ENCODE measurements at places on chromosomes 1 and 21.

DNA sequence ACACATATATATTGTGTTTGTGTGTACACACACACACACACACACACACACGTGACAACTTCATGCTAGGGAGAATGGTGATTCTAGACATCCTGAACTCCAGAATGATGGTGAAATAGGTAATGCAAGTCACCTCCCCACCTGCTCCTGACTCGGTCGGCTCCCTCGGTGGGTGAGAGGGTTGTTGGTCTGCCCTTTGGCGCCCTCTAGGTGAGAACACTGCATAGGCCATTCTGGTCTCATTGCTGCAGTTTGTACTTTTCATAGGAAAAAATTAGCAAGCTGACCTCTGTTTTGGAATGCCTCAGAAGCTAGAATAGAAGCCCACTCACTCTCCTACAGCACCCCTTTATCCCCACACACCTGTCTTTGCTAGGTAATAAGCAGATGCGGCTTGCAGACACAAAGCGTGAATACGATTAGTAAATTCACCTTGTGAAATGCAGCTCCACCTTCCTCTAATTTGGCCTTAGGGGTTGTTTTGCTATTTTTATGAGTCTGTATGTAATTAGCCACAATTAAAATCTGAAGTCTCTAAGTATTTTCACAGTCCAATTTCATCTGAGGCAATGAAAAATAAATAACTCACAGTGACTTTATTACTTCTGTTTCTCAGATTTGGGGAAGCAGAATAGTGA is 130.0 kb upstream of the KCNJ15 start:
- no peak overlapping the region for H3K27ac ChIP-seq
- H3K4me1 ChIP-seq = no peaks in the 10 kb centered on the region
- no peak overlapping the region for H3K4me3 ChIP-seq
- peak; percentile 48 for DNase-seq
- H3K27me3 ChIP-seq = peaks cover 2% of the 10 kb centered on the region

DNA sequence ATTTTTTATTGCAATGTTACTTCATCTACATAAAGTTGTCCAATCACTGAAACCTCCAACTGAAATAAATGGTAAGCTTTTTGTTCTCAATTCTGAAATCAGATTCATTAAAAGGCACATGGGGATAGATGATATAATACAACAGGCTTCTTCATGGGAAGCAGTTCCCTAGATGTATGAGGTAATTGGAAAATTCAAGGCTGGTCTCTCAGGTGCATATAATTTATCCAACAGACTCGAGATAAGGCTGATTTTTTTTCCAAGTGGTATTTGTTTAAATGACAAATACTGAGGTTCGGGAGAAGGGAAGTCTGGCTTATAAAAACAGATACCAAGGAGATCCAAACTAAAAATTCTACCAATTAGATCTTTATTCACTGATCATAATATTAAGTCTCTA is 14.2 kb downstream of the TRIM45 start:
- no peak overlapping the region for H3K27ac ChIP-seq

DNA sequence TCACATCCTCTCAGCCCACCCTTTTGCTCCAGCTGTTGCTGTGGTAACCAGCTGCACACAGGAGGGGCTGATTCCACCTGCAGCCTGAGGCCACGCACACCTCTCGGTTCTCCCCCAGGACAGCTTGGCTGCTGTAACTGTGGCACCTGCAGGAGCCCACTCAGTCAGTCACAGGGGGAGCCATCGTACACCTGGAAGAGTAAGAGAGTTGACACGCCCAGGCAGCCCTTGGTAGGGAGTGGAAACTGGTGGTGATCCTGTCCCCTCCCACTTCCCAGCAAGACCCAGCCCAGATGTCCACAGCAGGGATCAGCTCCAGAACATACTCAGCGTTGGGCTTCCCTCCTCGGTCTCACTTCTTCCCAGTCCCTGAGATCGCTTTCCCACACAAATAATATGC is 32.2 kb upstream of the BACE2 start:
- no peaks in the 10 kb centered on the region for H3K36me3 ChIP-seq
- DNase-seq = no peak
- H3K4me1 ChIP-seq = no peaks in the 10 kb centered on the region
- H3K27ac ChIP-seq = no peak overlapping the region
- no peaks in the 10 kb centered on the region for H3K27me3 ChIP-seq

DNA sequence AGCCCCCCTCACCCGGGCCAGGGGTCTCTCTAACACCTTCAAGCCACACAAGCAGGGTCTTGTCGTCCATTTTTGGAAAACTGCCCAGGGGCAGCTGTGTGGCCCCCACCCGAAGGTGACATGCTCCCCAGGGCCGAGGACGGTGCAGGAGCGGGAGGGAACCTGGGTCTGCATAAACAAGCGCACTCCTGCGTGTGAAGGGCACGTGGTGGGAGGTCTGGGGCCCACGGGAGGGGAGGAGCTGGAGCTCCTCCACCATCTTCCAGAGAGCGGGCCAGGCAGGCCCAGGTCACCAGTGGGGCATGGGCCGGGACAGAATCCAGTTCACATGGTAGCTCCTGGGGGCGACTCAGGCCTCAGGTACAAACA is 16.5 kb downstream of the CFAP74 start:
- H3K4me3 ChIP-seq = no peak overlapping the region
- H3K27me3 ChIP-seq = peaks cover 44% of the 10 kb centered on the region
- H3K27ac ChIP-seq = no peak overlapping the region
- H3K36me3 ChIP-seq = no peaks in the 10 kb centered on the region
- no peak for DNase-seq

- H3K27me3 ChIP-seq = no peaks in the 10 kb centered on the region
- DNase-seq = no peak
- H3K36me3 ChIP-seq = no peaks in the 10 kb centered on the region
- no peak overlapping the region for H3K27ac ChIP-seq
- H3K4me1 ChIP-seq = no peaks in the 10 kb centered on the region
Measured at GRCh38 chr1:206796981-206797402, 24.7 kb upstream of the IL10 start.

- DNase-seq = no peak
- H3K36me3 ChIP-seq = no peaks in the 10 kb centered on the region
- peaks cover 3% of the 10 kb centered on the region for H3K4me1 ChIP-seq
- H3K27me3 ChIP-seq = no peaks in the 10 kb centered on the region
- H3K4me3 ChIP-seq = no peak overlapping the region
- H3K27ac ChIP-seq = no peak overlapping the region
Measured at GRCh38 chr1:108878678-108879077, 1.9 kb downstream of the GPSM2 start.

DNA sequence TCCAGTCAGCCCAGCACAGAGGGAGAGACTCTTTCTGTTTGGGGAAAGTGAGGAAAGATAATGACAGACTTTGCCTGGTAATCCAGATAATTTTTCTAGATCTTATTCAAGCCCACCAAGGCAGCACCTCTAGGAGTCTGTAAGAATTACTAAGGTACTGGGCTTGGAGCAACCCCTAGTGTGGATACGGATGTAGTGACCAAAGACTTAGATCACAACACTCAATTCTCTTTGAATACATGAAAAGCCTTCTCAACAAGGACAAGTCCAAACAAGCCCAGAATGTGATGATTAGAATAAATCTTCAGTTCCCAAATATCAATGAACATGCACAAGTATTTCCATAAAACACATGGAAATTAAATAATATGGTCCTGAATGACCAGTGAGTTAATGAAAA is 206.9 kb downstream of the MRPL39 start:
- H3K36me3 ChIP-seq = no peaks in the 10 kb centered on the region
- no peak overlapping the region for H3K4me3 ChIP-seq
- H3K27me3 ChIP-seq = no peaks in the 10 kb centered on the region

GRCh38 chr1:40926441-40926840 is 53.1 kb upstream of the CTPS1 start:
- H3K4me3 ChIP-seq = no peak overlapping the region
- H3K36me3 ChIP-seq = no peaks in the 10 kb centered on the region
- DNase-seq = no peak
- H3K4me1 ChIP-seq = no peaks in the 10 kb centered on the region

- H3K27ac ChIP-seq = no peak overlapping the region
- H3K4me1 ChIP-seq = no peaks in the 10 kb centered on the region
- H3K27me3 ChIP-seq = no peaks in the 10 kb centered on the region
- H3K4me3 ChIP-seq = no peak overlapping the region
- H3K36me3 ChIP-seq = no peaks in the 10 kb centered on the region
Measured at GRCh38 chr1:57605933-57606332, 182.1 kb upstream of the DAB1 start.

- H3K4me1 ChIP-seq = peaks cover 4% of the 10 kb centered on the region
- no peak for DNase-seq
- peaks cover 16% of the 10 kb centered on the region for H3K36me3 ChIP-seq
- H3K27ac ChIP-seq = peak overlapping the region; percentile 11
- no peaks in the 10 kb centered on the region for H3K27me3 ChIP-seq
Measured at GRCh38 chr1:27487966-27488884, 1.7 kb downstream of the WASF2 start.

GRCh38 chr1:27605796-27606707 is 2.1 kb upstream of the AHDC1 start:
- no peaks in the 10 kb centered on the region for H3K36me3 ChIP-seq
- peak; percentile 83 for DNase-seq
- no peak overlapping the region for H3K4me3 ChIP-seq
- peak overlapping the region; percentile 80 for H3K27ac ChIP-seq

GRCh38 chr1:21618561-21619374 is 50.4 kb downstream of the RAP1GAP start:
- H3K36me3 ChIP-seq = no peaks in the 10 kb centered on the region
- H3K4me1 ChIP-seq = peaks cover 14% of the 10 kb centered on the region
- H3K4me3 ChIP-seq = no peak overlapping the region
- peaks cover 55% of the 10 kb centered on the region for H3K27me3 ChIP-seq
- no peak for DNase-seq
- H3K27ac ChIP-seq = no peak overlapping the region

DNA sequence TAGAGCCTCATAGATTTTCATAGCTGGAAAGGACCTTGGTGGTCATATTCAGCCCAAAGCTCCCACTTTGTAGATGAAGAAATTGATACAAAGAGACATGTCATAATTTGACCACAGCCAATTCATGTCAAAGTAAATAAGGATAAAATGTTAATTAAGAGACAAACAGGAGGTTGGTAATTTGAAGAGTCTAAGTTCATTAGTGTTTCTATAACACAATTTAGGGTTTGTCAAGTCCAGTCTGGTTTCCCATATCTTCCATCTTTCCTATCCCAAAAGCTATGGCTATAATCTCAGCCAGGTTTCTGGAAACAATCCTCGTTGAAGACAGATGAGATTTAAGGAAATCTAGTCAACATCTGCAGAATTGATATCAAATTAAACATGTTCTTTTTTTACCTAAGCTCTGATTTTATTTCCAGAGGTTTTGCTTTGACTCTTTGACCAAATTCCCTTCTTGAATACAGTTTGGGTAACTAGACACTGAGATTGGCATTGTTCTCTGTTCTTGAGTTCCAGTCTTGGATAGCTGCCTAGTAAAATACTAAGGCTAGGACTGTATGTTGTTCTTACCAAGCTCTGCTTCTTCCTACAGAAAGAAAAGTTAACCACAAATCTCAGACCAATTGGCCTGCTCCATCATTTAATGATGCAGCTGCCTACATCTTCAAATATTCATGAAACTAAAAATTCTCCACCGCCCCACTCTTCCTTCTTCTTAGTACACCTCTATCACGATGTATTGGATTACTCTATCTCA is 62.0 kb downstream of the SLC44A5 start:
- H3K27ac ChIP-seq = no peak overlapping the region
- H3K4me1 ChIP-seq = no peaks in the 10 kb centered on the region
- H3K27me3 ChIP-seq = no peaks in the 10 kb centered on the region
- no peaks in the 10 kb centered on the region for H3K36me3 ChIP-seq

- peaks cover 3% of the 10 kb centered on the region for H3K4me1 ChIP-seq
- no peak overlapping the region for H3K4me3 ChIP-seq
- no peaks in the 10 kb centered on the region for H3K27me3 ChIP-seq
- DNase-seq = no peak
Measured at GRCh38 chr1:210907251-210907805, 226.6 kb downstream of the KCNH1 start.

DNA sequence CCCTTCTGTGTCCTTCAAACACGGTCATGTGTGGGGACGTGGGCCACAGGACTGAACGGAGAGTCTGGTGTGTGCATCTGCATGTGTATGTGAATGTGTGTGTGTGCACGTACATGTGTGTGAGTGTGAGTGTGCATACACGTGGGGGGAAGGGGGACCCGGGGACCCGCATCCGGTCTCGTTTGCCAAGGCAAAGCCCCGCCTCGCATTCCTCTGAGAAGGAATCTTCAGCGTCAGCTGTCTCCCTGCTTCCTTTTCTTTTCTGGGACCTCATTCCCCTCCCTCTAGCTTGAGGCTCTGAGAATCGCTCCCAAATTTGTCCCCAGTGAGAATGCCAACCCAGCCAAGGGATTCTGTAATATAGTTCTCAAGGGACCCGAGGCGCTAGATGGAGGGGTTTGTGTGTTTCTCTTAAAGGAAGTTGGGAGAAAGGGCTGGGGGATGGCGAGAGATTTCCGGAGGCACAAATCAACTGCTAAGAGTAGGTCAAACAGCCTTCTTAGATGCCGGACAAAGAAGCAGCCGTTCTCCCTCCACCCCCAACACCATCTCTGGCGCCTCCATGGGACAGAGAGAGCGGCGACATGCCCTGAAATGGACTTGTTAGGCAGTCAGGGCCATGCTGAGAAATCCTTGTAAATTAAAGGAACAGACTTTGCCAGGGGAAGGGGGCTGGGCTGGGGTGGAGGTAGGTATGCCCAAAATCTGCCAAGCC is 6.6 kb downstream of the IFFO2 start:
- DNase-seq = no peak
- peaks cover 47% of the 10 kb centered on the region for H3K4me1 ChIP-seq
- H3K27ac ChIP-seq = peak overlapping the region; percentile 71
- no peaks in the 10 kb centered on the region for H3K36me3 ChIP-seq
- H3K4me3 ChIP-seq = peak overlapping the region; percentile 19

DNA sequence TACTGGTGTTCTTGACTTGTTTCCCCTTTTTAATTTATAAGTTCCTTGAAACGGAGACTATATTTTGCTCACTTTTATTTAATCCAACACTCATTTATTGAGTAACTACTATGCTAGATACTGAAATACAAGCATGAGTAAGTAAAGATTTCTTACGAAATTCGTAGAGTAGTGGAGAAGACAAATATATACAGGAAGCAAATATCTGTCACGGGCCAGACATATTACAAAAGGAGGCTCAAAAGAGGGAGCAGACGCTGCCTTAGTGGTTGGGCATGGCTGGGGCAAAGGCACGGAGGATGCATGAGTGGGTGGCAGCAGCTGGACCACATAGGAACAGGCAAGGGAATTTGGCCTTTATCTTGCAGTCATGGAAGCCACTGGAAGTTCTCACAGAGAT is 6.8 kb downstream of the NCF2 start:
- no peaks in the 10 kb centered on the region for H3K4me1 ChIP-seq
- no peaks in the 10 kb centered on the region for H3K36me3 ChIP-seq
- H3K27me3 ChIP-seq = no peaks in the 10 kb centered on the region
- H3K27ac ChIP-seq = no peak overlapping the region

- H3K4me3 ChIP-seq = no peak overlapping the region
- H3K27me3 ChIP-seq = no peaks in the 10 kb centered on the region
- DNase-seq = no peak
- H3K27ac ChIP-seq = no peak overlapping the region
- no peaks in the 10 kb centered on the region for H3K36me3 ChIP-seq
Measured at GRCh38 chr1:194194724-194195123, 1008.3 kb upstream of the B3GALT2 start.
